ENCODE measurements at places on chromosomes 3 and 15.

DNA sequence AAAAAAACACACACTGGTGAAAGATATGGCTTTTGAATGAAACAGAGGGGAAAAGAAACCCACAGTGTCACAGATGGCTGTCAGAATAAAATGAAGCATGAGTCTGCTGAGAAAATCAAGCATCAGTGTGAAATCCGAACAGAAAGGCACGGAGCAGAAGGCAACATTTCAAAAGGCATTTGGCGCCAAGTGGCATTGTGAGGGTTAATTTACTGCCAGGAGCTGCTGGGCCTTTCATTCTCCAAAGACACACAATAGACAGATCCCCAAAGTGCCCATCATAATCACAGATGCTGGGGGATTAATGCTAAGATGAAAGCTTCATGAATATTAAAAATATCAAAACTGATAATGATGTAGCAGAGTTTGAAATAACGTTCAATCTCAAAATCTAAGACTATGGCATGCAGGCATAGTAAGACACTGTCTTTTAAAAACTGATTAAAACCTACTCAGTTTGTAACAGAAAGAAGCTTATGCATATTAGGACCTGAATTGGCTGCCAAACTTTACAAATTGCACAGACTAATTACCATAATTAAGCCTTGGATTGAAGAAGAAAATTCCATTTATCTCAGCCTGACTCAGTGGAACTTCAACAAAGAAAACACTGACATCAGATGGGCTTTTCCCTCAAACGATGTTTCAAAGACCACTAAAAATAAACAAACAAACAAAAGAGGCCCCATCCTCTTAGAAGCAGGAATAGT, 589.2 kb downstream of the ROBO1 start:
- no peak for DNase-seq

- DNase-seq, result no peak
These were observed 88.7 kb upstream of the UBE2E2 start for GRCh38 chr3:23114432-23114831.

GRCh38 chr3:9047452-9048346, 84.4 kb upstream of the RAD18 start:
- DNase-seq, result no peak

DNA sequence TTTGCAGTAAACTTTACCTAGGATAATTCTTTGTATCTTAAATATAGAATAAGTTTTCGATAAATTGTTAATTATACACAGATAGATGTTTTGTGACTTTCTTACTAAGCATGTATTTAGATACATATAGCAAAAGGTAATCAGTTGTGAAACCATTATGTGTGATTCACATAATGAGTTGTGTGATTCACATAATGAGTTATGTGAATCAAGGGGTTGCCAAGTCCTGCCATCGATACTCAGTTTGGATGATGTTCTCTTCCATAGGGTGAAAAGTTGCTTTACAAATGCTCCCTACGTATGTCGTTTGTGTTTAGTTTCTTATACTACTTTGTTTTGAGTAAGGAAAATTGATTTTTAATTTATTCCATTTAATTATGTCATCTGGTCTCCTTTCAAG, 682.1 kb downstream of the MECOM start:
- no peak for DNase-seq

- DNase-seq, result peak; percentile 48
These were observed 5.1 kb upstream of the SLC25A38 start for GRCh38 chr3:39378088-39378487.

- DNase-seq, result no peak
These were observed 20.8 kb downstream of the UBE2E1 start for GRCh38 chr3:23826382-23827064.

DNA sequence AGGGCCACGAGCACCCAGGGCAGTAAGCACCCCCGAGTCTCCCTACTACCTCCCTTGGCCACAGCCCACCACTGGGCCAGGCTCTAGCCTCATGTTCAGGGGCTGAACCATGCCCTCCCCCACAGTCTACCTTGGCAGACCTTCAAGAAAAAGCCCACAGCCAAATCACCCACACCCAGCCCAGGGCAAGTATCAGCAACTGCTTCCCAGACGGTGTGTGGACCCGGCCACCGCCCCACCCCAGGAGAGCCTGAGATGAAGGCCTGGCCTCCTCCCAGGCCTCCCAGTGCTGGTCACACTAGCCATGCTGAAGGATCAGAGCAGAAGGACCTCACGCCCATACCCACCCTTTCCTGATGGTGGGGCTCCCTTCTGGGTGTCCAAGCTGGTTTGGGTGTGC, 92.0 kb upstream of the LINGO1 start:
- no peak for DNase-seq

GRCh38 chr3:140143367-140144069, 208.5 kb downstream of the CLSTN2 start:
- no peak for DNase-seq

DNA sequence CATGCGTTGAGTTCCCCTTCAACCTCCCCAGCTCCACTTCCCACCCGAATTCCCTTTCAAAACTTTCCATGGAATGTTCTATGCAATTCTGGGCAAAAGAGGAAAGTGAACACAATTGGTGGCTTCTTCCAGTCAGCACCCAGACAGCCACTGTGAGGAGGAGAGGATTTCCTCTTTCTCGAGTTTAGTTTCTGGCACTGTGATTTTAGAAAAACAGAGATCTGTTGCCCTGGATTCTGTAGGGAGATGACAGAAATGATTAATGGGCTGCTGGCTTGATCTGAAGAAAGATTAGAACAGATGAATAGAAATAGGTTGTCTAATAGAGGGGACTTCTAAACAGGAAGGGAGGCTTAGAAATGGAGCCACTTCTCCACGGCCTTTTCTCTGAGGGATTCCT, 172.0 kb downstream of the MCTP2 start:
- DNase-seq, result no peak

DNA sequence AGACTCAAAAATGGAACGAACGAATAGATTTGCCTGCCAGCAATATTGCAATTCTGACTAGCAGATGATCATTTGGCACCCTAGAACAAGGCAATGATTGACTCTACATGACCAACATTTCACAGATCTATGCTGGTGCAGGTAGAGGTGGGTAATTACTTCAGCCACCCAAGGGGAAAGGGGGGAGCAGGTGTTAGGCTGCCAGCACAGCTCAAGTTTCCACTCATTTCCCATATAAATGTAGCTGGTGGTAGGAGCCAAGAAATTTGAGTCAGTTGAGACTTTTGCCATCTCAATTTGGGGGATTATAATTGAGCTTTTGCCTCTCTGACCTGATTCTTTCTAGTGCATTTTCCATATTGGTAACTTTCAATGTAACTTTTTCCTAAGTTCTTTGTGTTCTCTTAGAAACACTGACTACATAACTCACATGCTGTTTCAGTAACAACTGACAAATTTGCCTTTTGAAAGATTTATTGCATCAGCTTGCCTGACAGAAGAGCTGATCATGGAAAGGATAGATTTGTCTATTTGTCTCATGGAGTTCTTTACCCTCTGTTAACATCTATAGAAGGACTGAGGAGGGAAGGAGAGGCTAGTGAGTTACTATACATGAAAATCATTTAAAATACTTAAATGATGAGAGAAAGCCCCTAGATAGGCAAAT, 902.5 kb downstream of the ZPLD1 start:
- DNase-seq, result no peak

GRCh38 chr3:127427666-127428065, 139.8 kb upstream of the PRR20G start:
- DNase-seq, result no peak

- no peak for DNase-seq
These were observed 34.7 kb downstream of the LEKR1 start for GRCh38 chr3:156860873-156861272.

GRCh38 chr3:10196389-10197052, 31.8 kb downstream of the IRAK2 start:
- no peak for DNase-seq

DNA sequence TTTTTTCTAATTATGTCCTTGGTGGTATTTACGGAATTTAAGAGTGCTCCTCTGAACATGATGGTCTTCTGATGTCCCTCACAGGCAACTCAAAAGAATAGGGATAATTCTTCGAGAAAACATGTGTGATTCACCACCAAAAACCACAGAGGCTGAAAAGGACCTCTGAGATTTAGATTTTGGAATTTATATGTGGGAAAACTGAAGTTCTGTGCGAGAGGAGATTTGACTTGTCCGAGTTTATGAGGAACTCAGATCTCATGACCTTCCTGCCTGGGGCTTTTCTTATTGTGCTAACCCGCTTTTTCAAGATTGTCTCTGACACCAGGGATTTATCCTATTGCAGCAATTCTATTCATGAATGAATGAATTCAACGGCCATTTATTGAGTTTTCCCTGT, 142.4 kb downstream of the FAM43A start:
- DNase-seq, result no peak

GRCh38 chr15:68244235-68244634, 14.7 kb upstream of the CLN6 start:
- no peak for DNase-seq

GRCh38 chr3:152196782-152197181, 71.9 kb upstream of the MBNL1 start:
- no peak for DNase-seq

DNA sequence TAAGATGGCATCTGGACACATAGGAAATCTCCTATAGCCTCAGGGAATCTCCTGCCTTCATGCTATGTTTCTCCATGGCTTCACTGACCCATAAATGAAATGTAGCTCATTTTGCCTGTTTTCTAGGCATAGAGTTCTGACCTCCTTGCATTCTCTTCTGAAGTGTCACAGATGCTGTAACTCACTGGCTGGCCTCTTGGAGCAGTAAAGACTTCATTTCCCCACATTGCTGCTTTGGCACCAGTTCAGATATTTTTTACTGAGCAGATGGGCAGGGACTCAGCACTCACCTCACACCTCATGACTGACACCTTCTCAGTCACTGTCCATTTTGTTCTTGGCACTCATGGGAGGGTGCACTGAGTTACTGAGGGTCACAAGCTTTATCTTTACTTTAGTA, 286.7 kb upstream of the TGFBR2 start:
- DNase-seq, result peak; percentile 29

- no peak for DNase-seq
These were observed 889.2 kb downstream of the PDCD6IP start for GRCh38 chr3:34687671-34688070.

DNA sequence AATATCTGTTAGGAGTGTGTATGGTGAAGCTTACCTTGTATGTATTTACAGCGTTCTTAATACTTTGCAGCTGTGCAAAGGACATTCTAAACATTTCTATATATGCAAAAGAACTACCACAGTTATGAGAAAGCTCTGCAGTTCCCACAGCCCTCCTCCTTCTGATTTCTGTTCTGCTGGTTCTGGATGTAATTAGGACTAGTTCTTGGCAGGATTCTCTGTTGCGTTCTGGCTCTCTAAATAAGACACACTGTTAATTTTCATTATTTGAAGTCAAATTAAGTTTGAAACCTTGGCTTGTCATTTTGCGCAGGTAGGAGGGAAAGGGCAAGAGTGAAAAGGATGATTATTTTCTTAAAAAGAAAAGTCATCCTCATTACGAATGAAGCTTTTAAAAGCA, 76.4 kb downstream of the FNDC3B start:
- DNase-seq, result no peak

GRCh38 chr15:95439922-95440376, 890.6 kb upstream of the NR2F2 start:
- no peak for DNase-seq

GRCh38 chr15:97972366-97972765, 11.9 kb downstream of the ARRDC4 start:
- DNase-seq, result no peak

- DNase-seq, result no peak
These were observed 81.4 kb downstream of the SETD2 start for GRCh38 chr3:47082519-47082918.

DNA sequence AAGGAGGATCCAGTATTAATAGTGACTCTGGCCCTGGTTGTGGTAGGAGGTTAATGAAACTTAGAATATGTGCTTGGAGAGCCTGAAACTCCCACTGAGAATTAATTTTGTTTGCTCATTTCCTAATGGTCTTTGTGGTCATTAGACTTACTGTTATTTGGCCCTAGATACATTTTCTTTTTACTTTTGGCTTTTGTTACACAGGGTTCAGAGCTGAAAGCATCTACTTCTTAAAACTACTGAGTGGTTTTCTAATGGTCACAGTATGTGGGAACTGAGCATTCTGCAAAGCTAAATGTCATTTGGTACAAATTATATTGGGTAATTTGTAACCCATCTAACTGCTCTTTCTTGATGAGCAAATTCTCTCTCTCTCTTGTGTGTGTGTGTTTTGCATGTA, 433.4 kb upstream of the IL12A start:
- no peak for DNase-seq

DNA sequence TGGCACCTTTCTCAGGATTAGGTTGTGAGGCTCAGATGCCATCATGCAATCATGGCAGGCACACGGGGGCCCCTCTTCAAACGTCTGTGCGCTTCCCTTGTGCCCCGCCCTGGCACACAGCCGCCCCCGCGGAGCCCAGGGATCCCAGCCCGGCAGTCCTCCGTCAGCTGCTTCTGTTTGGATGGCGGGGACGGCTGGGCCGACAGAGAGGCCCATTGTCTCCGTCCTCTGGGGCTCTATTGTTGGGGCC, 849 bp upstream of the HDAC11 start:
- DNase-seq, result no peak

DNA sequence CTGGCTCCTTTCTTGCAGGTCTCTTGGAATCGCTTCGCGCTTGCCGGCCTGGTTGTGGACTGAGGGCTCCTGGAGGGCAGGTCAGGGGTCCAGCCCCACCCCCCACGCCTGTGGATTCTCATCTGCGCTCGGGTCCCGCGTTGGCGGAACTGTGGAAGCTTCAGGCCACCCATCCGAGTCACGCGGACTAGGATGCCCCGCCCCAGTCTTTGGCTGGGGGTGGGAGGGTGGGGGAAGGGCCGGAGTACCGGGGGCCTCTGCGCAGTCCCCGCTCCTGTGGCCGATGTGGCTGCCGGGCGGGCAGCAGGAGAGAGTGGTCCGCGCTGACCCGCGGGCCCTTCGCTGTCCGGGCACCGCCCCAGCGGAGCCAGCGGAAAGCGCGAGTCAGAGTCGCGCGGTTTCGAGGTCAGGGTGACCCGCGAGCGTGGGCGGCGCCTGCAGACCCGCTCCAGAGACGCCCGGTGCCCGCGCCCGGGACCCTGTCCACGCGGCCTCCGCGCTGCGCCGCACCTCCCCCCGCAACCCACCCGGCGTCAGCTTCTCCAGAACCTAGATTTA, 114.2 kb downstream of the KLF13 start:
- peak; percentile 9 for DNase-seq

DNA sequence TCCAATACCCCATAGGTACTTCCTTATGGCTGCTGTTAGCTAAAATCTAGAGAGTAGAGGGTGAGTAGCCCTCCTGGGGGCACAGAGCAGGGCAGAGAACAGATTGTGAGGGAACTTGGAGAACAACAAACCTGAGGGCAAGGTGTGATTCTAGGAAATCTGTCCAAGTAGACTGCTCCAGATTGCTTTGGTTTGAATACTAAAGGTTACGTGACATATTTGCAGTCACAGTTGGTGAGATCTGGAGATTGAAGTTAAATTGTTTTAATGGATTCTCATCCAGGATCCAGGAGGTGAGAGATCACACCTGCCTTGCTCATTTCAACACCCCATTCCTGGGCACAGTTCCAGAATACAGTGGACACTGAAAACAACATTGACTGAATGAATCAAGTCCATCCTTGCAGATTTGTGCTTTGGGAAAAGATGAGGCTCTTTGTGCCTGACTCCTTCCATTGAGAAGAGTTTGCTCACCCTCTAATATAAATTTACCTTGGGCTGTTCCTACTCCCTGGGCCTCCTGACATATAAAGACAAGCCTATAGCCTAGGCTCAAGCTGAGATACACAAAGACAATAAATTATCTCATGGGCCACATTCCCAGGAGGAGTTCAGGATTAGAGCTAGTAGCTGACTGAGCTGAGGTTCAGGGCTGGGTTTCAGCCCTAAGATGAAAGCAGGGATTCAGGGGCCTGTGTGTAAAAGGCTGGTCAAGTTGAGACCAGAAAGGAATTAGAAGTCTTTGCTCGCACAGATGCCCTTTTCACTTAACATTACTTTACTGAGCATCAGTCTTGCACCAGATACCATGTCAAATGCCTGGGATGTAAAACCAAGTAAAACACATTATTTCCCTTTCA, 400.9 kb upstream of the MCTP2 start:
- DNase-seq, result no peak
